ENCODE measurements at places on chromosomes 7 and 10.
A peak's percentile ranks its signal among the peaks of the same experiment; 100 is the strongest.

DNA sequence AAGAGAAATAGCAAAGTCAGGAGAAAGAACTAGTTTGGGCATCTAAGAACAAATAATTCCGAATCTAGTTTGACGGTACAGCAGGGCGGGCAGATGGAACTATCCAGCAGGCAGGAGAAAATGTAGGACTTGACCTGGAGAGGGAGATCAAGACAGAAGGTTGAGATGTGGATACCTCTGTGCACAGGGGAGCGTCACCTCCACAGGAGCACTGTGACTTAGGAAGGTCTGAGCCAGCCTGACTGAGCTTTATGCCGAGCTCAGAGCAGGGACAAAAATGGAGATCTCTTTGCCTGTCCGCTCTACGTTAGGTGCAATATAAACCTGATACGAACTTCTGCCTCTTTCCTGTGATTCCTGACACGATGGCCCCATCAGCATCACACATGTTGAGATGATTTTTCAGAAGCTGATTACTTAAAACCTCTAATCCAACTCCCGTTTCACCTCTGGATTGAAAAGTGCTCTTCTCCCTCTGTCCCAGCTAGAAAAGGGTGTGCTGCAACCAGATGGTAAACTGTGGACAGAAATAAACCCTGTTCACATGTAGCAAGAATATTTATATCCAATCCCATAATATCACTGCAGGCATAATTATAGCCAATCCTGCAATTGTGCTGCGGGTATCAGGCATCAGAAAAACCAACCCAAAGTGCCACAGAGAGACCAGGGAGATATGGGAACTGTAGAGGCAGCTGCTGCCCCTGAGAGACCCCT is 13.6 kb upstream of the SORBS1 start:
- DNase-seq: no peak

- peak; percentile 67 for DNase-seq
Observed at GRCh38 chr10:30359373-30360206, 10.5 kb upstream of the MTPAP start.

- DNase-seq: no peak
Observed at GRCh38 chr7:134395604-134396003, 63.3 kb downstream of the AKR1B1 start.

DNA sequence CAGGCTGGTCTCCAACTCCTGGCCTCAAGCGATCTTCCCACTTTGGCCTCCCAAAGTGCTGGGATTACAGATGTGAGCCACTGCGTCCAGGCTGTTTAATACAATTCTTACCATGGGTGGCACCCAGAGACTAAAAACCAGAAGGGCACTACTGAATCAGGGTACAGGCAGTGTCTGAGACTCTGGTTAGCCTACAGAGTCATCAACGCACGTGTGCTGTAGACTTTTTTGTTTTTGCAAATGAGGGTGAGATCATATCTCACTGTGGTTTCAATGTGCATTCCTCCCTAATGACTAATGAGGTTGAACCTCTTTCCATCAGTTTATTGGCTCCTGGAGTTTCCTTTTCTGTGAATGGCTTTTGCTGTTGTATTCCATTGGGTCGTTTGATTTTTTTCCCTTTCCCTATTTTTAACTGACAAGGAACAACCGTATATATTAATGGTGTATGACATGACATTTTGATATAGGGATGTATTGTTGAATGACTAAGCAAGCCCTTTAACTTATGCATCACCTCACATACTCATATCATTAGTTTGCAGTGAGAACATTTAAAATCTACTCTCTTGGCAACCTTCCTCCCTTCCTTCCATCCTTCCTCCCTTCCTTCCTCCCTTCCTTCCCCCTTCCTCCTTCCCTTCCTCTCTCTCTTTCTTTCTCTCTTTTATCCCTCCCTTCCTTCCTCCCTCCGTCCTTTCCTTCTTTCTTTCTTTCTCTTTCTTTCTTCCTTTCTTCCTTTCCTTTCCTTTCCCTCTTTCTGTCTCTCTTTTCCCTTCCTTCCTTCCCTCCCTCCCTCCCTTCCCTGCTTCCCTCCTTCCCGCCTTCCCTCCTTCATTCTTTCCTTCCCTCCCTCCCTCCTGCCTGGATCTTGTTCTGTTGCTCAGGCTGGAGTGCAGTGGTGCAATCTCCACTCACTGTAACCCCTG is 9.3 kb upstream of the TMEM270 start:
- DNase-seq: peak; percentile 79

DNA sequence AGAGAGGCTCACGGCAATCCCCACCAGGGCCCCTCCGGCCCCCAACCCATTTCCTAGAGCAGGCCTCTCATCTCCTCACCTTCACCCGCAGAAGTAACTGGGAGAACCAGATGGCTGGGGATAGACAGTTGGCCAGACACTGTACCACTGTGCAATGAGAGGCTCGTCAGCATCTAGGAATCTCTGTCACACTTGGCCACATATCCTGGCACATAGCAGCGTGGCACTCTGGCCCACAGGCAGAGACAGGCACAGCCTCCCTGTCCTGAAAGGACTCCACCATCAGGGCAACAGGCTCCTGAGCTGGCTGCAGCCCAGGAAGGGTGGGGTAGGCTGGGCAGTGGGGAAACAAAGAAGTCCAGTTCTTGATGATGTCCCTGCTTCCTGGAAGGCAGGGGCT is 45.8 kb downstream of the C10orf143 start:
- no peak for DNase-seq

DNA sequence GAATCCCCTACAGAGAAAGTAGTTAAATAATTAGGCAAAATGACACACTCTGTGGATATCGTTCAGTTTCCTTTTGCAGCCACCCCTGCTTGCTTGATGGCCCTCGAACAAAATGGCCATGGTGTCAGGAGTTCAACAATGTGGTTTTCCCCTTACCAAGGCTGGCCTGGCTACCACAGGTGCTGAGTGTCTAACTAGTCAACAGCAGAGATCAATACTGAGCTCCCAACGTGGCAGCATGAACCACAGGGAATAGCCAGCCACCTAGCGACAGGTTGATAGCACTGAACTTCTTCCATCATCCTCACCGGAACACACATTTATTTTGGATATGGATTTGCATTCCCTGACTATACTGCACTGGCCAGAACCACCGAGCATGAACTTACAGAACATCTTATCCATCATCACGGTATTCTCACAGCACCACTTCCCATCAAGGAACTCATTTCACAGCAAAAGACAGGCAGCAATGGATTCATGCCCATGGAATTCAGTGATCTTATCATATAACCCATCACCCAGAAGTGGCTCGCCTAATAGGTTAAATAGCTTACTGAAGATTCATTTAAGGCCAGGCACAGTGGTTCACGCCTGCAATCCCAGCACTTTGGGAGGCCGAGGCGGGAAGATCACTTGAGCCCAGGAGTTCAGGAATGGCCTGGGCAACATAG is 6.3 kb downstream of the C10orf67 start:
- peak; percentile 21 for DNase-seq

GRCh38 chr10:97627731-97628130 is 5.6 kb downstream of the MORN4 start:
- DNase-seq: no peak

DNA sequence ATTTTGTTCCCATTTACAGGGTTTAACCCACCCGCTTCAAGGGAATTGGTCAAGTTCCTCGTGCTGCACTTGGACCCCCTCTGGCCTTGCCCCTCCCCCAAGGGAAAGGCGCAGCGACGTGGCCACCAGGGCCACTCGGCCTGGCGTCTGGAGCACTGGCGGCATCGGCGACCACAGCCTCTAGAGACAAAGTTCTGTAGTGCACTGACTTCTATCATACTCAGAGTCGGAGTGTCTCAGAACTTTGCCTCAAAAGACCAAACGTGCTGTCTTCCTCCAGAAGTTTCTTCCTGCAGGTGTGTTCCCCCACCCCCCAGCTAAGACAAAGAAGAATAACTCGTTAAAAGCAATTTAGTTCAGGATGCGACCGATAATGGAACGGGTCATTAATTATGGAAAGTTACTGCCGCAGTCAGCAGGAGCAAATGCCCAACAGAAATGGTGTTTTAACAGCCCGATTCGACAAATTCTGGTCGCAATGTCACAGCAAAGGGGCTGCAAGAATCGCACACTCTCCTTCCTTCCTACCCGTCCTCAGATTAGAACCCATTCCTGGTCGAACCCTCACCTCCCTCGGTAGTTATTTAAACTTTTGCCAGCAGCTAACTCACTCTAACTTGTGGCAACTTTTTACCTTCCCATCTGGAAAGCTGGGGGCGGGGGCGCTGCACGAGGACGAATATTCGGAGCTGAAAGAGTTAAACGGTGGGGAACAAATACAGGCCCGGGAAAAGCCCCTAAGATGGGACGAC is 202.1 kb upstream of the NFE2L3 start:
- no peak for DNase-seq

DNA sequence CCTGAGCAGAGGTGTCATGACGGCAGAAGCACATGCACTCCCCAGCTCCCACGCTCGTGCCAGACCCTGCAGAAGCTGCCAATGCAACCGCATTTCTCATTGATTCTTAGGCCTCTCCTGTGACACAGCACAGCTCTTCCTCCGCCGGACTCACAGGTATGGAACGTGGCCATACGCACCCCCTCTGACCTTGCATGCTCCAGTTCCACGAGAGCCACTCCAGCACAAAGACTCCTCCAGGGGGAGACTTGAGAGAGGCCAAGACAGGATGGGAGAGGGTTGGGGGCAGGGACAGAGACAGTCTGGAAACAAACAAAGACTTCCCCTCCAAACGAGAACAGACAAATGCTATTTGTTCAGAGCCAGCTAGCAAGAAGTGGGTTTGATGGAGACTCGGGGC is 124.3 kb upstream of the PPP2R2D start:
- DNase-seq: no peak

- DNase-seq: peak; percentile 48
Observed at GRCh38 chr7:69309601-69310000, 288.7 kb upstream of the AUTS2 start.

DNA sequence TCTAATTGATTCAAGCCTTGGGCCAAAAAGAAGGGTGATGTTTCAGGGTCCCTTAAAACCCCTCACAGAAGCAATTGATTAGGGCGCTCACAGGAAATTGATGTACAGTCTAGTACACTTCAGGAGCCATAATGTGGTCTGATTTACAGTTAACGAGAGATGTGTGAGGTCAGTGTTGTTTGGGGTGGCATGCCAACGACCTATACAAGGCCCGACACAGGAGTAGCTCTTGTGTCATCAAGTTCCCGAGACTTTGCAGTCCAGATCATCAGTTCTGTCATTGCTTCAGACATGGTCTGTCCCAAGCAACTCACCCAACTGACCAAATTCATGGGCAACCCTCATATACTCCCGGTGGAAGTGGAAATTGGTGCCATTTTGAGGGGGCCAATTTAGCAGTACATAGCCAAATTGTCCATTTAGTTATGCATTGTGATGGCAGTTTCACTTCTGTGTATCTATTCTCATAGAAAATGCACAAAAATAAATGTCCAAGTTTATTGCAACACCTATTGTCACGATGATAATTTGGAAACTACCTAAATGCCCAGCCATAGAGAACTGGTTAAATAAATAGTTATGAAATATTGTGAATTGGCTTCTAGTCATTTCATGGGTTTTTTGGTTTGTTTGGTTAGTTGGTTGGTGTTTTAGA is 18.0 kb upstream of the ARID5B start:
- no peak for DNase-seq

GRCh38 chr10:119104654-119105015 is 722 bp downstream of the DENND10 start:
- DNase-seq: peak; percentile 15

DNA sequence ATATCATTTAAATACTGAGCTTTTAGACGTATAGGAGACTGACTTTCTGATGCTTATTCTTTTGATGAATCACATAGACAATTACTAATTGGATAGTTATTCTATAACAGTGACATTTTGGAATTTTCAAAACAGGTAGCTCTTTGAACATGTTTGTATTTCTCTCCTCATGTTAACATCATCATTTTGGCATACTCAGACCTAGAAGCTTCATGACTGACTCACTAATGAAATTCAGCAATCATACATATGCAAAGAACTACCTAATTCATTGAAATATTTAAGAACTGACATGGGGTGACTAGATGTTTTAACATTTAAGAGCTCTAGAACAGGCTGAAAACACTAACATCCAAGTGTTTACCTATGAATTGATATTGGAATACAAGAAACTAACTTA is 192.3 kb downstream of the VTI1A start:
- no peak for DNase-seq

GRCh38 chr10:35743351-35743750 is 101.3 kb upstream of the FZD8 start:
- DNase-seq: no peak

GRCh38 chr7:130741331-130741995 is 7.5 kb upstream of the KLF14 start:
- no peak for DNase-seq

GRCh38 chr10:44911081-44911540 is at the start of gene TMEM72:
Gene TMEM72, plus strand, starts transcription at chr10:44911337. Its CDS starts 176 bp downstream, at chr10:44911513.
- DNase-seq: no peak

DNA sequence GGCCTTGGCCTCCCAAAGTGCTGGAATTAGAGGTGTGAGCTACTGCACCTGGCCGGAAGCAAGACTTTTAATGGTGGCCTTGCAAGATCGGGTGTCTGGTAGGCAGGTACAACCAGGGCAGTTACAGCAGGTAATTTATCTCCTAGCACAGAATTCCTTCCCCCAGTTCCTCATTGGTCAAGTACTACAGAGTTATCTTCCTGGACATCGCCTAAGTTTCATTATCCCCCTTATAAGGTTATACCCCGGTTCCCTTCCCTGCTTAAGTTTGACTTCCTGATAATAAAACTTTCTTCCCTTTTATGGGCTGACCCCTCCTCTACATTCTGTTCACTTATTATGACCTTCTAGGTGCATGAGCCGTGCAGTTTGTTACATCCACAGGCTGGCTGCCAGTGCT is 19.0 kb upstream of the CYP3A43 start:
- DNase-seq: no peak

DNA sequence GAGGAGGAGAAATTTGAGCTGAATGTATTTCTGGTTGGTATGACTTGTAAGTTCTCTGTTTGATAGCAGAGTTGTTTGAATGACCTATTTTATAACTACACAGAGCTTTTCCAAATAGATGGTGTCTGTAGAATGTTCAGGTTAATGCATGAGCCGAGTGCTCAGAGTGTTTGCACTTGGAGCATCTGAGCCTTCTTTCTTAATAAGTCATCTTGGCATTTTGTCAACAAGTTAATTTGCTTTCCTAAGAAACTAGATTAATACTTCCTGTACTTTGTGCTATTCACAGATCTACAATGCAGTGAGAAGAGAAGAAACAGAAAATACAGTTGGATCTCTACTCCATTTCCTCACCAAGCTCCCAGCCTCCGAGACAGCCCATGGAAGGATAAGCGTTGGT is 138.2 kb downstream of the PLCE1 start:
- no peak for DNase-seq

DNA sequence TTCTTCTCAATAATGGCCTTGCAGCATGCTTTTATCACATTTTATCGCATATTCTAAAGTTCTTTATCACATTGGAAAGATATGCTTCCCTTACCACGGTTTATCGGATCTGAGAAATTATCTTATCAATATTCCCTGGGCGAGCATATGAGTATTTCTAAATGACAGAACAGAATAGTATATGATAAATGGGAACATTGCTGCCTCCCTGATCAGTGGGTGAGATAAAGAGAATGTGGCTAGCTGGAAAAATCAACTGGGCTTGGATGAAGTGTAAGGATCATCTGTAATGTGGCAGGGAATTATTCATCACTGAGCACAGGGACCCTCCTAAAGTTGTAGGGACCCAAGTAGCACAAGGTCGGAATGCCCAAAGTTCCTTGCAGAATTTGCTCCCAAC is 667.4 kb upstream of the NRP1 start:
- no peak for DNase-seq
